ENCODE measurements at places on chromosomes 7 and 10.

DNA sequence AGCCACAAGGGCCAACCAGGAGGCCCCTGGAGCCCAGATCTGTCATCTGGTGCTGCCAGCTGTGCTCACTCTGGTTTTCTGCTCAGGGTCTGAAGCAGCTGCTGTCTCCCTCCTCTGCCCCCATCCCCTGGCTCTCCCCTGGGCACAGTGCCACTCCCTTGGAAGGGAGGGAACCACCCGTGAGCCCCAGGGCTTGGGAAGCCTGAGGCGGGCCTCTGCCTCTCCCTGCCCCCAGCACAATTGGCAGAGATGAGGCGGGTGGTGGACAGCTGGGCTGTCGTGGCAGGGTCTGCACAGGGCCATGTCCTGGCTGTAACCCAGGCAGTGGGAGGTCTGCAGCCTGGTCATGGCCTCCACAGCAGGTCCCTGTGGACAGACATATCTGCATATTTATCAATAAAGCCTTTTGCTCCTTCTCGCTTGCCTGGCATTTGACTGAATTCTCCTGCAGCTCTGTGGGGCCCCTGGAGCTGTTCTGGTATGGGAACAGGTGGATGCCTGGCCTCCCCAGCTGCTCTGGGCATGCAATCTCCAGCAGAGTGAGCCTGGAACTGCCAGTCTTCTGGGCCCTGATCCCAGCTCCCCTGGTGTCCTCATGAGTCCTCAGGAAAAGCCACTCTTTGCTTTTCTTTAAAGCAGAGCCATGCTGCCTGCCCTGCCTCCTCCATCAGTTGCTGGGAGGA is 1.6 kb upstream of the ANKRD2 start:
- DNase-seq, result no peak

GRCh38 chr7:127391591-127392181 is 822 bp downstream of the ZNF800 start:
- DNase-seq, result no peak

DNA sequence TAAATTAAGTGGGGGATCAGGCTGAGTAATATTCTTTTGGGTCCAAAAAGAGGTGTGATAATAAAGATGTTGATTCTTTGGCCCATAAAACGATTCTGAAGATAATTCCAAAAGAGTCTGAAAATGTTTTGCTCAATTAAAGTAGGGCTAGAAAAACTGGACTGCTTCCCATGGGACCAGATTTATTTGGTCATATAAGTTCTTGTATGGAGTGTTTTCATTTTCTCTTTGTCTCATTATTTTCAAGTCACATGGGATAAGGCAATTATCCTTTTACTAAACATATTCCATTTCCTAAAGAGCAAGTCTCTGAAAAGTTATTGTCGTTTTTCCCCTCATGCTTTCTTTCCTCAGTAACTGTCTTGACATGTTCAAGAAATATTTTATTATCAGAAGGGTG is 41.5 kb downstream of the CDK6 start:
- peak; percentile 9 for DNase-seq

- DNase-seq, result no peak
Observed at GRCh38 chr10:16626697-16627096, 105.0 kb upstream of the C1QL3 start.

DNA sequence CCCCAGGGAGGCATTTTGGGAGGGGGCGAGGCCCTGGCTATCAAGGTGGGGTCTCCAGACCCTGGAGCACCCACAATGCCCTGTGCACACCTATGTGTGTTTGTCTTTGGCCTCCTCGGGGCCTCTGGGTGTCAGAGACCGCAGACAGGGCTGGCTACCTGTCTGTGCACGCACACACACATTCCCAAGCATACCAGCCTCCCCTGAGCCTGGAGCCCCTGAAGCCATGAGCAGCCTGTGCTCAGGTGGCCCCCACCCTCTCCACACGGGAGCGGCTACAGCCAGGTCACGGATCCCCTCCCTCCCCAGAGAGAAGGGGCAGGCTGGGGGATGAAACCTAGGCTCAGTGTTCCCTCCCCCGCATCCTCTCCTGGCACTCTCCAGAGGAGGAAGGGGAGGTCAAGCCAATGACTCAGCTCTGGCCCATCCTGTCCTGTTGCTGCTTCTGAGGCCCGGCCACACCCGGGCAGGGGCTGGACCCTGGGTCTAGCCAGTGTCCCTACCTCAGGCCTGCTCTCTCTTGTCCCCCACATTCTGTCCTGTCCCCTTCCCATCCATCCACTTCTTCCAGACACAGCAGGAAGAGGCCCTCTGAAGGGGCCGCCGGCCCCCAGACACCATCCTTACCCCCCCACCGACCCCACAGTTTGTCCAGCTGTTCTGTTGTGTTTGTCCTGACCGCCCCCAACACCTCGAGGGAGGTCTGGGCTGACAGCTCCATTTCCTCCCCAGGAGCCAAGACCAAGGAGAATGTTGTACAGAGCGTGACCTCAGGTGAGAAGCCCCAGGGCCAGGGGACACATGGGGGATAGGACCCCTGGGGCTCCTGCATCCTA is 720 bp downstream of the SNCG start:
- no peak for DNase-seq

GRCh38 chr10:44935966-44936295 is 23.7 kb upstream of the RASSF4 start:
- no peak for DNase-seq

DNA sequence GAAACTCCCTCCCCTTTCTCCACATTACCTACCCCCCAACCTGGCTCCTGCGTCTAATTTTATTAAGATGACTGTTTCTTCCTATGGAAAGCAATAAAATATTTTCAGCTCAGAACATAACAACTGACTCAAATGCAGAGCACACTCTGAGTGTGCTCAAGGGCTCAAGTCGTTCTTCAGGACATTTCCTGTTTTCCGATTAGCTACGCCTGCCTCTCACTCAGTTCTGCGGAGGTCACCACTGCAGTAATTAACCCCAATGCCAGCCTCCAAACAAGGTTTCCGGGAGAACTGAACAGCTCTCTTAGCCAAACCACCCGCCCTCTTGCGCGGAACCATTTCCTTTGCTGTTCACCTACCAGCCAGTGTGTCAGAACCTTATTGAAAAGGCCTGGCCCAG is 19.3 kb downstream of the MYOF start:
- DNase-seq, result no peak

DNA sequence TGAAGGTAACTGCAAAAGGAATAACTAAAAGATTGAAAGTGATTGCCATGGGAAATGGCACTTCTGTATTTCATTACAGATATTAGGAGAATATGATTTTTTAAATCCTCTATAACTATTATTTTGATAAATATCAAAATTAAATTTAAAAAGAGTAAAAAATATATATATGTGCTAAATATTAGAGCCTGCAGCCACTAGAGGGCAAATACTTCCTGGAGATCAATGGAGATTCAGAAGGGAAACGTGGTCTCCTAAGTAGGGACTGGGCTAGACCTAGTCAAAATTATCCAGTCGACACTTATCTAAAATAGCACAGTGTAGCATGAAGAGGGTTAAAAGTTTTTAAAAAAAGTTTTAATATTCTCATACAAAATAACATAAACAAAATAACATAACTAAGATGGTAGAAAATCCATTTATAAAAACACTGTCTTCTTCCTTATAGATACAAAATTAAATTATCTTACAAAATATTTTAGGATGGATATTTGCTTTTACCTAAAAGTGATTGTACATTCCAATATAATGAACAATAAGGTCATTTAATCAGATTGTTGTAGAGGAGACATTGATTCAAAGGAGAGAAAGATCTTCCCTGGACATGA is 434.3 kb downstream of the MDFIC start:
- DNase-seq, result no peak

GRCh38 chr10:131561897-131562296 is 250.4 kb upstream of the TCERG1L start:
- DNase-seq, result no peak

DNA sequence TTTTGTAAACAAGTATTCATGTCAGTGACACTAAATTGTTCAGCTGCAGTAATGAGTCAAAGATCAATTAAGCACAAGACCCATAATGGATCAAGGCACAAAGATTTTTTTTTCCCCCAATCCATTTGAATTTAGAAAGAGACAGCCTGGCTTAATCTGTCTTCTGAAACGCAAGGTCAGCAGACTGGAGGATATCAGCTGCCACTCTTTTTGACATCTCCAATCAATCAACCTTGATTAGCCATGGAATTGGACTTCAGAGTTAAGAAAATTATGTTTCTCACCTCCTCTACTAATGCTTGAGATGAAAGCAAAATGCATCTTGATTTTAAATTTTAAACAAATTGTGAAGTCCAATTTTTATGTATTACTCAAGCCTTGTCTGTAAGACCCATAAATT is 642.4 kb upstream of the STEAP1 start:
- DNase-seq, result no peak

GRCh38 chr10:118669020-118669791 is 73.8 kb upstream of the PRLHR start:
- no peak for DNase-seq

DNA sequence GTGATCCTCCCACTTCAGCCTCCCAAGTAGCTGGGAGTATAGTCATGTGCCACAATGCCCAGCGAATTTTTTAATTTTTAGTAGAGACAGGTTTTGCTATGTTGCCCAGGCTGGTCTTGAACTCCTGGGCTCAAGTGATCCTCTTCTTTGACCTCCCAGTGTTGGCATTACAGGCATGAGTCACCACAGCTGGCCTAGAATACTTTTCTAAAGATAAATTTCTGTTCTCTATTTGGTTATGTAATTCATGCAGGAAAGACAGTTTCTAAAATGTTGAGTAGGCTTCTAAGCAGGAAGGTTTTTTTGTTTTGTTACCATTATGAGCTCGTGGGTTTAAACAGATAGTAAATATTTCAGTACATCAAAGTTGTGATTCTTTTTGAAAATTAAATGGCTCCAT is 5.0 kb downstream of the RBAK start:
- DNase-seq, result no peak

- DNase-seq, result no peak
Observed at GRCh38 chr7:108158776-108159175, 28.6 kb upstream of the LAMB4 start.

GRCh38 chr10:31756729-31757110 is 171.9 kb downstream of the ARHGAP12 start:
- DNase-seq, result no peak

GRCh38 chr10:60123172-60123571 is 216.8 kb upstream of the CCDC6 start:
- DNase-seq, result no peak

DNA sequence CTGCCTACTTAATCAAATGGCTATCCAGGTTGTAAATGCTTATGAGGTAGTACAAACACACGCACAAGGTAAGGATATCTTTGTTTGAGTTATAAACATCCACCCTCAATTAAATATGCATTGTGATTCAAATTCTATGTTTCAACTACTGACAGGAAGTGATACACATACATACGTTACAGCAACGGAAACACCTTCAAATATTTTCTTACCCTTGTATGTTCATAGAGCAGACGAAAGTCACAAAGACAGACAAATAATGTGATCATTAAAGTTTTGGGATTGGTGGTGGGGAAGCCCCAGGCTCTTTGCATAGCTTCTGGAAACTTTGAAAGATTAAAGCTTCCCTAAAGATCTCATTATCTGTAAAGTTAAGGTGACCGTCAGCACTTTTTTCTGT is 521.0 kb downstream of the PARD3 start:
- DNase-seq, result no peak

GRCh38 chr7:156604836-156605695 is 35.5 kb upstream of the RNF32 start:
- no peak for DNase-seq

- no peak for DNase-seq
Observed at GRCh38 chr7:7565746-7566650, 686 bp upstream of the MIOS start.
